ENCODE measurements at places on chromosomes 3 and 15.

GRCh38 chr15:58069008-58069407, 3.5 kb upstream of the ALDH1A2 start:
- no peak for DNase-seq

- DNase-seq: no peak
Measured at GRCh38 chr3:50171540-50172301, 16.6 kb downstream of the SEMA3F start.

DNA sequence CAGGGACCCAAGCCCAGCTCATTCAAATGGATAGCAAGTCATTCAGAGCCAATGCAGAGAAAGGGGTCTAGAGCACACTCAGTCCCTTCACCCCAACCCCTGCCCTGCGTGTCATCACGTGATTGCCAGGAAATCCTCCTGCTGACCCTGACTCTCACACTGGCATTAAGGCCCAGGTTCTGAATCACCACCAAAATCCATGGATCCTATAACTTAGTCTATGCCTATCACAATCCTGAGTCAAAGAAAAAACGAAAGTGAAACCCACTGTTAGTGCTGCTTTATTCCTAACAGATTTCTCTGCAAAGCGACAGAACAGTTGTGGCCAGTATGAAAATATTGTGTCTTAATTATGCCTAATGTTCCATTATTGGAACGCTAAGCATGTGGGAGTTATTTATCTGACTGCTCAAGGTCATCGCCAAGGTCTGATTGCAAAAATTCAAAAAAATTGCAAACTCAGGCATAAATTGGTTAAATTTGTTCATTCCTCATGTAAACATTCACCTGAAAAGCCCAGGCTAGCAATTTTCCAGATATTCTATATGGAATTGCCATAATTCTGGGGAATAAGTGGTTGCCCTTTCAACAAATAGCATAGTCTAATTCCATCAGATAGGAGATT, 108.7 kb upstream of the EIF1B start:
- DNase-seq: no peak

GRCh38 chr3:115704661-115705338, 81.5 kb downstream of the GAP43 start:
- no peak for DNase-seq

GRCh38 chr3:21392526-21392925, 358.5 kb downstream of the ZNF385D start:
- no peak for DNase-seq

- DNase-seq: no peak
Measured at GRCh38 chr3:82208002-82208710, 446.7 kb upstream of the GBE1 start.

- no peak for DNase-seq
Measured at GRCh38 chr3:39748002-39748401, 61.4 kb upstream of the MYRIP start.

GRCh38 chr3:44568561-44568960, 13.6 kb downstream of the ZKSCAN7 start:
- no peak for DNase-seq

Measured in stimulated activated CD8-positive, alpha-beta memory T cell treated with anti-CD3 and anti-CD28 coated beads, Interleukin-7, amount 100 ng/mL, for 1 hour (primary cell).